ENCODE measurements at places on chromosomes 7 and 10. TPM values are rescaled to one million over a fixed set of nuclear protein-coding genes. Genes with fewer than 3 reads are reported as not detected.
A peak's percentile ranks its signal among the peaks of the same experiment; 100 is the strongest.

The CPN1 gene
- total RNA-seq = not detected

The CPA4 gene
- 25.9 TPM for total RNA-seq

The PRPS1L1 gene
- not detected for total RNA-seq

DNA sequence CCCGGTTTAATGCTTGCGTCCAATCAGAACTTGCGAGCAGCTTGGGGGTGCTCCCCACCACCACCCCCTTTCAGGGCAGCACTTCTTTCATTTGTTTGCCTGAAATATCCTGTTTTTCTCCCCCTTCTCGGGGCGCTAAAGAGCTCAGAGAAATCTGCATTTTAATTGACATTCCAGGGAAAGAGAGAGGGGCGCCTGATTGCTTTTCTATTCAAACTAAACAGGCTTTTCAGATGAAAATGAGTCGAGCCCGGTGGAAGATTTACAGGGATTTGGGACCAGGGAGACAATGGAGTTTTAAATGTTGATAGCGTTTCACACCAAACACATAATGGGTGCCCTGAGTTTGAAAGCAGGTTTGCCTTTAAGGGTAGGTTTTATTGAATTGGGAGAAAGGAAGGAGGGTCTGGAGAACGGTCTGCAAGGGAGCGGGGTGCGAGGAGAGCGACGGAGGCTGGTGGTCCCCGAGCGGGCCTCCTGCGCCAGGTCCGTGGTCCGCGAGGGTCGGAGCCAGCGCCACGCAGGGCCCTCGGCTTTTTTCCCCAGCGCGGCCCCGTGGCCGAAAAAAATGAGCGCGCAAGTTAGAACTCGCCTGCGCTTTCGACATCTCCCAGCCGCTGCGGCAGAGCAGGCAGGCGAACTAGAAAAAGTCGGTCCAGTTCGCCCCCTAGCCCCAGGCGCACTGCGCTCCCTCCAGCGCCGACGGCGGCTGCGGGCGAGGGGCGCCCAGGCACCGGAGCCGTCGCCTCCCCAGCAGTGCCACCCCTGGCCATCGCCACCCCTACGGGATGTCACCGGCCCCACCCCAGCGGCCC is 1.3 kb downstream of the FGFR2 start:
- no peak for DNase-seq

DNA sequence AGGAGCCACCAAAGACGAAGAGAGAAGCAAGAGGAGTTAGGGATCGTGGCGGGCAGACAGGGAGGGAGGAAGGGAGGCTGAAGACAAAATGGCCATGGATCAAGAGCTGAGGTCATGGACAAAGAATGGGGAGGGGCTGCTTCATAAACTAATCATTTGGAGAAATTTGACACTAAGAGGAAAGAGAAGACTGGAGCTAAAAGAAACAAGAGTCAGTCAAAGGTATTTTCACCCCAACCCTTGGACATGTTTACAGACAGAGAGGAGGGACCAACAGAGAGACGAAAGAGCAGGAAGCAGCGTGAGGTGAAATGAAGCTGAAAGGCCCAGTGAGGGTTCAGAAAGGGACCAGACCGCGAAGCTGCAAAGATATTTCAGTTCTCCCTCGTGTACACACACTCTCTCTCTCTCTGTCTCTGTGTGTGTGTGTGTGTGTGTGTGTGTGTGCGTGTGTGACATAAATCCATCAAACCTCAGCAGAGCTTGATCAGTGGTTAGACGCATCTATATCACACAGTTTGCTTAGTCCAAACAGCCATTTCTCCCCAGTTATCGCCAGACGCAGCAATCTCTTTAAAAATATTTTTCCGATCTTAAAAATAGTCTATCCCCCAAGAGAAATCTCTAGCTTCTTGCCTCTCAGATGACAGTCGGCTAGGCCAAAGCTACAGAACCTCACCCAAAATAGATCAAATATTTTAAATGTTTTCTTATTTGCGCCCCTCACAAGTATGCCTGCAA is 12.5 kb upstream of the CALD1 start:
- DNase-seq = peak; percentile 19

DNA sequence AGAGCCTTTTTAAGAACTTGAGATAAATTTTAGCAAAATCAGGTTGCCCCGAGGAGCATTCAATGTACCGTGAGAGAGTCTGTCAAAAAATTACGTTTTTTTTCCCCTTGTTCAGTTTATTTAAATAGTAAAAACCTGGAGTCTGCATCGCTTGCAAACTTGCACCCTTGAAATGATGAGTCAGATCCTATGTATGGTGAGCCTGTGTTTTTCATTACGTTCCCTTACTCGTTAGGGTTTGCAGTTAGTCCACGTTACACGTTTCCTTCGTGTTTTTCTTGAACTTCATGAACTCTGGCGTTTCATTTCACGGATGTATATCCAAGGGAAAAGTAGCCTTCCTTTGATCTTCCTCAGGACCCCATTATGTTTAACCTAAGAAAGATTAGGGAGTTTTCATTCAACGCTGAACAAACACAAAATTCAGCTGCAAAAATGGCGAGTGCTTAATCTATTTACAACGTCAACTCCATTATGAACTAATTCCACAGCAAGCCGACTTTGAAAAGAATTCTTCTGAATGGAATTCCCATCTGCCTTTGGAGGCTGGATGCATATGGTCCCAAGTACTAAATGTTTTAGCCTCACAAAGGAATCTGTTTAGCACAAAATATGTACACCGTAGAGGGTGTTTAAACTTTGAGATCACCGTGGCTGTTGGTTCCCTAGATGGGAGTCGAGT is 182.4 kb downstream of the MYOF start:
- DNase-seq = no peak

- DNase-seq = no peak
These were observed 113.0 kb downstream of the SEC23IP start for GRCh38 chr10:120005207-120006201.

- DNase-seq = no peak
These were observed 153.0 kb upstream of the LANCL2 start for GRCh38 chr7:55212176-55212575.

GRCh38 chr10:49271346-49271745 is 27.6 kb upstream of the C10orf71 start:
- no peak for DNase-seq

GRCh38 chr10:43235070-43235900 is 31.6 kb downstream of the RASGEF1A start:
- DNase-seq = no peak

- DNase-seq = peak; percentile 50
These were observed 129.0 kb upstream of the ODAD2 start for GRCh38 chr10:28127881-28128280.

GRCh38 chr7:138460176-138460648 is at the start of gene TRIM24:
TSS of gene TRIM24 (plus strand) at chr7:138460259. CDS start at chr7:138460549, 290 bp downstream.
- no peak for DNase-seq

All from HT1080 (cell line).